ENCODE measurements at places on chromosomes 7 and 10.
A peak's percentile ranks its signal among the peaks of the same experiment; 100 is the strongest.

DNA sequence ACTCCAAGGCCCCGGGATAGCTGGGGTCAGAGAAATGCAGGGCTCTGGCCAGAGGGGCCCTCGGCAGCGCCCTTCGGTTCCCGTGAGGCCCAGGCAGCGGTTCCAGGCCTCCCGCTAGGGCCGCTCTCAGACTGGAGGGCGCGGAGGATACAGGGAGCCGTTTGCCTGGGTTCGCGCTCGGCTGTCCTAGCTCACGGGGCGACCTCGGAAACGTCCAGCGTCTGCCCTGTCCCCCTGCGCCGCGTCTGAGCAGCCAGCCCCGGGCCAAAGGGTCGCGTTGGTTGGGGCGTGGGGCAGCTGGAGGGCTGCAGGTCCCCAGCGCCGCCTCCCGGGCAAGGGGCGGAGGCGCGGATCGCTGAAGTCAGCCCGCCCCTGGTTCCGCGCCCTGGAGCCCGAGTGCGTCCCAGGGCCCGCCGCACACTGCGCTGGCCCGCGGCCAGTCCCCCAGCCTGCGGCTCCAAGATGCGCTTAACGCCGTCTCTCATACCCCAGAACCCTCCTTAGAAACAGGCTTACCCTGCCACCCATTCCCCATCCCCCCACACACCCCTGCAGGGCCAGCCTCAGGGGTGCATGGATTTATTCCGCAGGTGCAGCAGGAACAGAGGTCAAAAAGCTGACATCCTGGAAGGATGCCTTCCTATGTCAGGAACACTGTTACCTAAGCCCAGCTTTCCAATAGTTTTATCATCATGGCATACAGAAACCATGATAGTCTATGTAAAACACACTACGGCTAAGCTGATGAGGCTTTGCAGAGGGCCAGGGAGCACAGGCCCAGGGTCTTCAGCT, 22.1 kb upstream of the OPN4 start:
- no peak for DNase-seq

DNA sequence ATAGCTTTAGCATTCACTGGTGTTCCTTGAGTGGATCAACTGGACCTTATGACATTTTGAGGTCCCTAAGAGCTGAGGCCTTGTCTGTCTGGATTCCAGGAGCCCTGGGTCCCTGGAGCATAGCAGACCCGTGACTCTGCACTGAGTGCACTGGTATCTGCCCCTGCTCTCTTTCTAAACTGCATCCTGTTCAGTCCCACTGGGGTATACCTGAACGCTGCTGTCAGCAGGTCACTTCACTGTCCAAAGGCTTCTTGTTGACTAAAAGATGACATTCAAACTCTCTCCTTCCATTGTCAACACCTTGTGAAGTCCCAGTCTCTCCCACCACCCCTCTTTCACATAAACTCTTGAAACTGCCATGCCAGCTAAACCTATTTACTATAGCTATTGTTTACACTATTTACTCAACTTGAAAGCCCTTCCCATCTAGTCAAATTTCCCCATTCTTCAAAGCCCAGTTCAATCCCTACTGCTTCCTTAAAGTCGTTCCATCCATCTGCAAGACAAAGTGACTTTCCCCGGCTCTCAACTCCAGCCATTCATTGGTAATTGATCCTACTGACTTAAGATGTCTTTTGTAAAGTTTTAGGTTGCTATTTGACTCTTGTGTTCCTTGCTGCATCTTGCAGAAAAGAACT, 523.3 kb downstream of the KCNMA1 start:
- DNase-seq = no peak

GRCh38 chr10:123194056-123194455, 39.9 kb downstream of the BUB3 start:
- no peak for DNase-seq

- no peak for DNase-seq
Observed at GRCh38 chr10:71611131-71611530, 108.4 kb downstream of the C10orf105 start.

- no peak for DNase-seq
Observed at GRCh38 chr7:34155220-34155908, 250.0 kb downstream of the BMPER start.

GRCh38 chr7:78022165-78022564, 223.6 kb downstream of the PHTF2 start:
- no peak for DNase-seq

- no peak for DNase-seq
Observed at GRCh38 chr7:24597014-24597413, 23.8 kb downstream of the PALS2 start.

DNA sequence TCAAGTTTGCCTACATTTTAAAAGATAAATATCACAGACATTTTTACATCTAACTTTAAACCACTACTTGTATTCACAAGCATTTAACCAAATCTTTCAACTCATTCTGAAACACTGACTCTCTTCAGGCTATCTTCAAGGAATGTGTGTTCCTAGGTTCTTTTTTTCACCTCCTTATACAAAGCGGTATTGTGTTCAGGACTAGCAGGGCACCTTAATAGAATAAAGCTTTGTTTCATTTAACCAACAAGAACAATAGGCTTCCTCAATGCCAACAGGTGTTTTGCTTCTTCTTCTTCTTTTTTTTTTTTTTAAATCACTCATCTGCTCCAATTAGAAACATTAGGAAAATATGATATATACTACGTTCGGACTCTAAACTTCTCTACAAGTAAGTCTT, 212.9 kb upstream of the SEMA3E start:
- no peak for DNase-seq

GRCh38 chr7:112869111-112869774, 79.0 kb upstream of the TMEM168 start:
- DNase-seq = peak; percentile 2

- no peak for DNase-seq
Observed at GRCh38 chr7:30254248-30254647, 30.1 kb upstream of the ZNRF2 start.

- no peak for DNase-seq
Observed at GRCh38 chr10:133359554-133359971, 1.7 kb upstream of the FUOM start.

Measured in GM18507 (cell line).